Esophagus muscularis mucosa (tissue), 4 donors: ENCODE measurements at places on chromosomes 5 and 9. TPM values are rescaled to one million over a fixed set of nuclear protein-coding genes. Genes with fewer than 3 reads are reported as not detected.

- DNase-seq: no peak
Measured at GRCh38 chr9:26132746-26133312, 454.6 kb upstream of the TUSC1 start.

DNA sequence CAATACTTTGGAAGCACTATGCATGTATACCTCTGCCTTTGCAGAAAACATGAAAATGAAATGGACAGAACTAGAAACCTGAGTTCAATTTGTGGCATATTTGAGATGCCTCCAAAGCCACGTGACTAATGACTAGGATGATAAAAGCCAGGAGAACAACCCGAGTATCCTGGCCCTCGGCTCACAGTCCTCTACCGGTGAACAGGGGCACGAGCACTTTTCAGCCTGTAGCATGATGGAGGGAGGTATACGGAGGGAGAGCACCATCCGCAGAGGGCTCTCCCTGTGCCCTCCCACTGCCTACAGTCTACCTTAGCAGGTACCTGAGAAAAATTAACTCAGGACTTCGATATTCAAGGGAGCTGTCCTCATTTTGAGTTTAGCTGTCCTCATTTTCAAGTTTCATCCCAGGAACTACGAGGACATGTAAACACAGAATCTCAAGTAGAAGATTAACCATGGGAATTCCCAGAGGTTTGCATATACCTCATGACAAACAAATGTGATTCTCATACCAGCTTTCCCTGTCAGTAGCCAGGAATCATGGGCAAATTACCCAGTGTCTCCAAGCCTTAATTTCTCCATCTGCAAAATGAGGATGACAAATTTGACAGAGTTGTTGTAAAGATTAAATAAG lies 249.3 kb downstream of the DNAH5 start:
- DNase-seq: no peak

GRCh38 chr9:89743216-89743572 lies 138.4 kb downstream of the GADD45G start:
- DNase-seq: no peak

CDKN2AIPNL gene
- total RNA-seq: 18.7 TPM

GRCh38 chr9:93043122-93043521 lies 15.4 kb upstream of the SUSD3 start:
- no peak for DNase-seq

GRCh38 chr5:154267516-154267915 lies 77.0 kb downstream of the GALNT10 start:
- no peak for DNase-seq

MEGF10 gene
- total RNA-seq: 2.9 TPM

IFNB1 gene
- total RNA-seq: not detected

GRCh38 chr9:132670457-132671391 lies at the start of gene GTF3C4:
GTF3C4 (plus strand) TSS chr9:132670464; CDS start chr9:132670599, 135 bp downstream.
- no peak for DNase-seq

DNA sequence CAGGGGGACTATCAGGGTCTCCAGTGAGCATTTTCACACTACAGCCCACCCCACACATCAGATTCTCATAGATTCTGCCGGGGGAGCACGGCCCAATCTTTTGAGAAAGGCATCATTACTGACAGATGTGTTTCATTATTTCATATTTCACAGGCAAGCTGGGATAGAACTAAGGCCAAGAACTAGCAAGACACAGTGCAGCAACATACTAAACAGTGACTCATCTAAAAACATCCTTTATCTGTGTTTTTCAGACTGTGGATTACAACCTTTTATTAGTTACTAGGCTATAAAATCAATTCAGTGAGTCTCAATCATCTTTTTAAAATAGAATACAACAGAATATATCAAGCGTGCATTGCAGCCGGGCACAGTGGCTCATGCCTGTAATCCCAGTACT lies 59.8 kb downstream of the CPLANE1 start:
- DNase-seq: no peak

DNA sequence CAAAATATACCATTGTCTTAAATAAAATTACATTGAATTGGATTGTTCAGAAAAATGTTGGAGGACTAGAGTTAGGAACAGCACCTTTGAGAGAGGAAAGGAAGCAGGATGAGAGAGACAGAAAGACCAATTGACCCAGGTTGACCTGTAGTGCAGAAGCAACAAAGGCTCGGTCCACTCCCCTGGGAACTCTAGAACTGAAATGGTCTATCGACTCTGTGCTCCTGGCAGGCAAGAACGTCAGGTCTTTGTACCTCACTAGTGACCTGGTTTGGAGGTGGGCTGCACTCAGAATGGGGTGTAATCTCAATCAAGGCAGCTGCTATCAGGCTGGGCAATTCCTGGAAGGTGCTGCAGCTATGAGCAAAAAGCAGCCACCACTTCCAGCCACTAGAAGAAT lies 110.8 kb downstream of the FAM174A start:
- DNase-seq: no peak

IL9 gene
- not detected for total RNA-seq

DNA sequence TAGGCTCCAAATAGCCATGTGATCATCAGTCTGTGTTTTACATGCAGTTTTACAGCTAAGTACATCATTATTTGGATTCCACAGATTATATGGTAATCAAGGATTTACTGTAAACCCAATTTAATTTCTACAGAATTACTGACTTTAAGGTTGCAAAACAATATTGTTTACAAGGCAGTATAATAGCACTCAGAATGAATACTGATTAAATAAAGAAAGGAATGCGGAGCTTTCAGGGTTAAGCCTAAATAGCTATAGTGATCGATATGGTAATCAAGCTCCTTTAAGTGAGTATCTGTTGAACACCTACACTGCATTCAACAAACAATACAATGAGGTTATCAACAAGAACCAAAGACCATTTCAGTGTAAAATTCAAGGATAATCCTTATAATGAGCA lies 64.3 kb downstream of the DMAC1 start:
- DNase-seq: no peak

TEK gene
- 7.5 TPM for total RNA-seq

INSL4 gene
- not detected for total RNA-seq

IQGAP2 gene
- total RNA-seq: 16.0 TPM

TBCA gene
- 147 TPM for total RNA-seq

PCDHA9 gene
- total RNA-seq: 0.06 TPM

DIRAS2 gene
- total RNA-seq: 0.17 TPM
